ENCODE measurements at places on chromosomes 6 and 20.

DNA sequence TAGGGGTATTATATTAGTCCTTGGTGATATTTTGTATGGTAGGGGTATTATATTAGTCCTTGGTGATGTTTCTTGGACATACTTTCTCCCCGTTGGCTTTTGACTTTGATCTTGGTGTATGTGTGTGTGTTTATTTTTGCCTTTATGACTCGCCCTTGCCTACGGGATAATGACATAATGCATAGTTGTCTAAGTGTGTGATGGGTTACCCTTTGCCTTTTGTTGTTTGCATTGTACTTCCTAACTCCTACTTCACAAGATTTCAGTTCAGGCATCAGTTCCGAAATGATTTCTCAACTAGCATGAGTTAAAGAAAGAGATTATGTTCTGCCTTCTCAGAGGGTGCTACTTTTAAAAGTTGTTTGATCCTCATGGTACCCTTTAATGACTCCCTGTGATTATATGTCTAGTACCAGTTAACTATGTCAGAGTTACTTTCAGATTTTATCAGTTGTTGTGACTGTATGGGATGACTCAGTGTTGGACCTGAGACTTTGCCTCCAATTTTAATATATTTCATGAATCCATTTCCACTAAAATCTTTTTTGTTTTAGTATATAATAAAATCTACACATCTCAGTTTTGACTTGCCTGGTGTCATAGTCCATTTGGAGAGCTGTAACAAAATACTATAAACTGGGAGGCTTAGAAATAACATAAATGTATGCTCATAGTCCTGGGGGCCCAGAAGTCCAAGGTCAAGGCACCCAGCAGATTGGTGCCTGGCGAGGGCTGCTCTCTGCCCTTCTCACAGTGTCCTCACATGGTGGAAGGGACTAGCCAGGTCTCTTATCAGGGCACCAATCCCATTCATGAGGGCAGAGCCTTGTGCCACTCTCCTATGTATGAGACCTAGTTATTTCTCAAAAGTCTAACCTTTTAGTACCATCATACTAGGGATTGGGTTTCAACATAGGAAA is 34.1 kb downstream of the CDYL start:
- DNase-seq: no peak

DNA sequence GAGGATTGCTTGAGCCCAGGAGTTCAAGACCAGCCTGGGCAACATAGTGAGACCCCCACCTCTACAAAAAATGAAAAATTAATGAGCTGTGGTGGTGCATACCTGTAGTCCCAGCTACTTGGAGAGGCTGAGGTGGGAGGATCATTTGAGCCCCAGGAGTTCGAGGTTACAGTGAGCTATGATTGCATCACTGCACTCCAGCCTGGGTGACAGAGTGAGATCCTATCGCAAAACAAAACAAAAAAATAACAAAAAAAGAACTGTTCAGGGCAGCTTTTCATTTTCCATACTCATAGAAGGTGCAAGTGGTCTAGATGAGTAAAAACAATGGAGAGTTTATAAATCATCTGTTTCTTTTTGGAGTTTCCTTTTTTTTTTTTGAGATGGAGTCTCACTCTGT is 21.1 kb downstream of the AKAP7 start:
- DNase-seq: no peak

- DNase-seq: peak; percentile 23
Observed at GRCh38 chr6:4577406-4577805, 198.8 kb upstream of the CDYL start.

DNA sequence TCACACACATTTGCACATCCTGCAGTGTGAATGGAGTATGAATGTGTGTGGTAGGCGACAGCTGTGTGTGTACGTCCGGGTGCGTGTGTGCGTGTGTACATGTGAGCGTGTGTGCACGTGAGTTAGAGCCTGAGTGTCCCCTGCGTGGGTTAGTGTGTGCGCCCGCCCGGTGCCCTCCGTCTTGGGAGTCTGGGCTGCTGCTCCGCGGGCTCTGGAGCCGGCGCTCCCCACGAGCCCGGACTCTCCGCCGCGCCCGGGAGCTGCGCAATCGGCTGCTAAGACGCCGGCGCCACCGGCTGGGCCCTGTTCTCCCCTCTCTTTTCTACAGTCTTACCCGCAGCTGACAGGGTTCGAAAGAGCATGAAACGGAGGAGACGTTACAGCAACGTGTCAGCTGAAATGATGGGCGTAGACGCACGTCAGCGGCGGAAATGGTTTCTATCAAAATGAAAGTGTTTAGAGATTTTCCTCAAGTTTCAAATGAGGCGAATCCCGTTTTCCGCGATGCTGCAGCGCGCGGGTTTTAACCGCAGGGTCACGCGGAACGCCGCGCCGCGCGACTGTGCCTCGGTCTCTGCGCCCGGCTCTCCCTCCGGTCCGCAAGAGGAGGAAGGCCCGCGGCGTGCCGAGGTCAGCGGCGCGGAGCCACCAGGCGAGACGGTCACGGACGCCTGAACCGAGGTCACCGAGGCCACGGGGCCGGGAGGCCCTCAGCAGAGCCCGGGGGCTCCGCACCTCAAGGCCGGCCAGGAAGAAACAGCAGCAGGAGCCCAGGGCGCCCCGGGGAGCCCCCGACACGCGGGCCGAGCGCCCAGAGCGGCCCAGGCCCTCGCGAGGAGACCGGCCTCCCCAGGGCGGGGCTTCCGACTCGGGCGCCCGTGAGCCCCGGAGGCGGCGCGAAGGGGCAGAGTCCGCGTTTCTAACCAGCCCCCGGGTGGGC is 95.3 kb upstream of the BHLHE23 start:
- DNase-seq: peak; percentile 28

GRCh38 chr6:127481628-127482027 is 22.4 kb upstream of the KIAA0408 start:
- DNase-seq: no peak

DNA sequence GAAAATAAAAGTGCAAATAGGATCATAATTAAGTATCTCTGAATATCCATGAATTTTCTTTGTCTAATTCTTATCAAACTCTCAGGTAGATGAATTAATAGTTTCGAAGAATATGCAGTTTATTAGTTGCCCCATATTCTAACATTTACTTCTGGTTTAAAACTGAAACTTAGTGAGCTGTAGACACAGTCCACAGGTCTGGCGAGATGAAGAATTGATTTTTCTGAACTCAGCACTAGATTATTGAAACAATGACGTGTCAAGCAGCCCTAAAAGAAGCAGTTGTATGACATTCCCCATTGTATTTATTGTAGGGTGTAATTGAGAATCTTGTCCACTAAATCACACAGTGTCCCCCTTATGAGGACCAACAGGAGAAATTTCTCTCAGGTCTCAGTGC is 407.1 kb downstream of the GRIK2 start:
- DNase-seq: no peak

DNA sequence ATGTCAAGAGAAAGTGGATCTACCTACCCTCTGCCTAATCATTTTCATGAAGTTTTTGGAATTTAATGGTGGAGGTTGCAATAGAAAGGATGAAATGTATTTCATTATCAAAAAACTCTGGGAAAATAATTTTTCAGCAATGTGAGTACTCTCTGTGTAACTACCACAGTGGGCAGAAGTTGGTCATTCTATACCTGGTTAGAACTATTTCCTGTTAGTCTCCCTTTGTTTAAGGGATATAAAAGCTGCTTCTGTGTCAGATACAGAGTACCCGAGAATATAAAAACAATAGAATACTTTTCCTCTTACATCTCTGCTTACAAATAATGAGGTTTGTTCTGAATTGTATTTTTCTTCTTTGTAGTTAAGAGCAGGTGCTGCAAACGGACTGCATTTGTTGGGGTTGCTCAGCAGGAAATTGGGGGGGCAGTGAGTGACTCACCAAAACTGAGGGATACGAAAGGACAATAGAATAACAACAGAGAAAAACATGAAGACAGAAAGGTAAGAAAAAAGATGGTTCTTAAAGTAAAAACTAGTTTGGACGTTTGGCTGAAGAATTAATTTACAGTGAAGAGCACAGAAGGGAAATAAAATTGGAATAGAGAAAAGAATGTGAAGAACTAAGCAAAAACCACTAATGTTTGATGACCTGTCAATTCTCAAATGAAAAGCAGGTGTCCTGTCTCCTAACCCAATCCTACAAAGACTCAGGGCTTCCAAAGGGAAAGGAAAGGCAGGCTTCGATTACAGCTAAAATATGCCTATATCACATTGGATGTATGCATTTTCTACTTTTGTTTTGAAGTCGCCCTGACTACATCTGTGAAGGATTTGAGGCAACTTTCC is 703.1 kb downstream of the RFPL4B start:
- no peak for DNase-seq

GRCh38 chr6:34511214-34511914 is 44.8 kb downstream of the SPDEF start:
- no peak for DNase-seq

DNA sequence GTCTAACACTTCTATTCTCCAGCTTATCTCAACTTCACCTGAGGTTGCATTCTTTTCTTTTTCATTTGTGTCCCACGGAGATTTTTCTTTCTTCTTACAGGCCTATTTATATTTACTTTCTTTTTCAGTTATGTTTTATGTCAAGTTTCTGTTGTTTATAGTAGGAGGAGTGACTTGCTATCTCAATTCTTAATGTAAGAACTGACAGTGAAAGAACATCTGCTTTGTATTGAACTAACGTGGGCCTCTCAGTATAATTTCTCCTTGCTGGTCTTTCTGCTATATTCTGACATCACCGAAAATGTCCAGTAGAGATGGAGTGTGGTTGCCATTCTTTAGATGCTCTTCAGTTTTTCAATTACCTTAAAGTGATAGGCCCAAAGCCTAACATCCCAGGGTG is 521.7 kb downstream of the EPM2A start:
- no peak for DNase-seq

GRCh38 chr6:131262060-131262459 is 126.8 kb downstream of the AKAP7 start:
- no peak for DNase-seq

DNA sequence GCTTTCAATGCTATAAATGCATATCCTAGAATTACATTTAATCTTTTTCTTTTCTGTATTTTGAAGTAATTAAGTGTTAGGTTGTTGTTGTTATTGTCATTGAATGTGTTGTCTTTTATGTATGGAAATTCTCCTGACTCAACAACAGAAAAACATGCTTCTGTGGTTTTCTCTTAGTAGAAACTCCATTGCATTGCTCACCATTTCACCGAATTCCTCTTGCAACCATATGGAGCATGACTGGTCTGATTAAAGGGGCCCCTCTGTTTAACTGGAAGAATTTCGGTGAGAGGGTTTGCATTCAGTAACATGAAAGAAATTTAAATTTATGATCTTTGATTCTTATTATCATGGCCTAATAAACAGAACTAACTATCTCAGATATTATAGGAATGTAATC is 454.3 kb upstream of the JARID2 start:
- no peak for DNase-seq

DNA sequence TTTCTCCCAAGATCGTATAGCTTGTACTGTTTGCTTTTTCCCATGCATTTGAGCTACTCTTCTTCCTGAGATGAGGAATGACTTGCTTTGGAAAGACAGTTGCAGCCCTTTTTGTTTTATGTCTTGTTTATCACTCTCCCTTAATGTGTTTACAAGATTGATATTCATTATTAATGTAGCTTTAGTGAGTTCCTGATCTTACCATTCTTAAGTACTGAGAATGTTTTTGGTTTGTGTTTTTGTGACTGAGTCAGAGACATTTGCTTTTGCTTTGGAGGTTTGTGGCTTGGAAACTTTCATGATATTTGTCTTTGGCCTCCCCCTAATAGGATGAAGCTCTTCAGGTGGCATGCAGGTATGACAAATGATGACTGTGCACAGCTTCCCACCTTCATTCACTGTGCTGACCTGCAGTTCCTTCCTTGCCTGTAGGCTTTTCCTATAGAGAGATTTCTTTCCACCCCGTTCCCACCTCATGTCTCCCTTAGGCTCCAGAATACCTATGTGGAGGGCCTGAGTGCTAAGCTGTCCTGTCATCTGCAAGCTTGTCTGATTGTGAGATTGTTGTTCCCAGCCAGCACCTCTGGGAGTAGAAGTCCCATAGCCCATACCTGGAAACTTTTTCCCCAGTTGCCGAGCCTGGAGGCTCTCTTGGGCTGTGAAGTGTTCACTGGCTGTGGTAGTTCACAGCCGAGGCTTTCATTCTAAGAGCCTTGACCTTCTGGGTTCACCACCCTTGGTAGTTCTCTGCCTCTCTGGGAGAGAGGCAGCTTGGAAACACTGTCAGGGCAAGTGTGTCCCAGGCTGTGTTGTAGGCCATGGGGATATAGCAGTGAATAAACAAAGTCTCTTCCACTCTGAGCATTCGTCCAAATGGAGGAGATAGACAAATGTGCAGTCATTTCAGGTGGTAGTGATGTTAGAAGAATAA is 27.1 kb downstream of the CDS2 start:
- no peak for DNase-seq

DNA sequence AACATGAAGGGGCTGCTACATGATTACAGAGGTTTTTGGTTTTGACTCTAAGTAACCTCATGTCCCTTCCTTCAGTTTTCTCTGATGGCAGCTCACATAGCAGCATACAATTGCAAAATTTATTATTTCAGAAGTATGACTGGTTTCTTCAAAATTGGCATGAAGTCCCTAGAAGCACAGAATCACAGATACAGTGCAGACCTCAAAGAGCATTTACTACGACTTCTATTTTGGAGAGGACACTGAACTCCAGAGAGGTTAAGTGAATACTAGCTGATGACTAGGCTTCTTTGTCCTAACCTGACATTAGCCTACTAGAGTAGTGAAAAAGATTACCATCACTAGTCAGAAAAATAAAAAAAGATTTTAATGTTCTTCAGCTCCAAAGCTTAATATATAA is 664.3 kb downstream of the RFPL4B start:
- DNase-seq: no peak

DNA sequence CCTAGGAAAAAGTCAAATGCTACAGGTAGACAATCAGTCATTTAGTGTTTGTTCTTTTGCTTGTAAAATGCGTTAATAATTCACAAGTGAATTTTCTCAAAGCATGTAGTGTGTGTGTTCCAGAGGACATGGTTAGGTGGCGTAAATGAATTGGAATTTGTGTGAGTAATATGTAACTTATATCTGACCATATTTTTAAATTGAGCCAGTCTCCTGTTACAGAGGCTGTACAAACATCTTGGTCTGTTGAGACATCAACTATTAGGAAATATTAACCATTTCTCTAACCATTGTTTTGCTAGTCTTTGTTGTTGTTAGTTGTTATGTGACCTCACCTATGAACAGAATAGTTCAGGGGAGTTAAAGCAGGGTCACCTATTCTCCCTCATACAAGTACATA is 22.7 kb downstream of the MCM8 start:
- DNase-seq: no peak

GRCh38 chr6:89412071-89413005 is at the start of gene RRAGD:
Gene RRAGD (minus strand): TSS chr6:89412273. CDS start chr6:89411993, 280 bp downstream.
- peak; percentile 41 for DNase-seq

GRCh38 chr20:49668181-49668877 is 45.3 kb downstream of the B4GALT5 start:
- no peak for DNase-seq

- no peak for DNase-seq
Observed at GRCh38 chr6:142612956-142613355, 311.1 kb downstream of the ADGRG6 start.

All from uterus (tissue), 4 donors.